ENCODE measurements at places on chromosomes 7 and 10.

- H3K4me3 ChIP-seq: peak overlapping the region; percentile 83
- no peaks in the 10 kb centered on the region for H3K36me3 ChIP-seq
These were observed 638 bp downstream of the IQCE start for GRCh38 chr7:2559283-2559950.

DNA sequence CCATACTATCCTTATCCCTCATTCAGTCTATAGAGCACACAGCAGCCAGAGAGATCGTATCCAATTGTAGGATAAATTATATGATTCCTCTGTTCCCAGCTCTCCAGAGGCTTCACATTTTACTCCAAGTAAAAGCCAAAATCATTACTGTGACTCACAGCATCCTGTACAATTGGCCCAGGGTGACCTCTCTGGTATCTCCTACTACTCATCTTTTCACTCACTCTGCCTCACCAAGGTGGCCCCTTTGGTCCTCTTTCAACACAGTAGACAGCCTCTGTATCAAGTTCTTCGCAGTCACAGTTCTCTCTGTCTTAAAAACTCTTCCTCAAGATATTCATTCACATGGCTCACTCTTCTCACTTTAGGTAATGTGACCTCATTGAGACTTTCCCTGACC lies 72.6 kb upstream of the LSM8 start:
- H3K4me3 ChIP-seq: no peak overlapping the region
- H3K27me3 ChIP-seq: no peaks in the 10 kb centered on the region
- H3K4me1 ChIP-seq: no peaks in the 10 kb centered on the region
- no peak overlapping the region for H3K27ac ChIP-seq
- no peaks in the 10 kb centered on the region for H3K36me3 ChIP-seq

DNA sequence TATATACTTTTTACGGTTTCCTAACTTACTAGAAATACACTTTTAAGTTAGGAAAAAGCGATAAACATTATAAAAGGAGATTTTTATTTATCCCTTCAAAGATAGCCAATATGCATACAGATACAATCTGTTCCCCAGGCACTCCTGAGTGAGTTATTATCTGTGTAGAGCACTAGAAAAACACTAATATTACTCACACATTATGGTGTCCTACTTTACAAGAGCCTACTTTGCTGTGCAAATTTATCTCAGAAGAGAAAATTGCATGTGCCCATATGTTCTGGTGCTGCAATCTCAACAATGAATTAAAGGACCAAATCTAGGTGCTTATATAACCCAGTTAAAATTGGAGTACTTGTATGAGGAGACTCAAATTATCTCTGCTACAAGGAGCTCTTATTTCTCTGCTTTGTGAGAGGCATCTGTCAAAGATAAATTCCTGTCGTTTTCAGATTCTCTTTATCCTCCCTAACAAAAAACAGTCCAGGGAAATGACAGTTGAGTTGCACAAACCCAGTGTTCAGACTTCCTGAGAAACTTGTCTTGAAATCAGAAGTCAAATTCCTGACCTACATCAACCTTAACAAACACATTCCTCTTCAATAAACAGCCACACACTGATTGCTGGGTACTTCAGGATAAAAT lies 28.9 kb downstream of the CPA1 start:
- H3K4me3 ChIP-seq: no peak overlapping the region
- DNase-seq: no peak
- no peaks in the 10 kb centered on the region for H3K4me1 ChIP-seq
- H3K27ac ChIP-seq: no peak overlapping the region

GRCh38 chr10:69218831-69219230 lies 1.3 kb upstream of the HKDC1 start:
- no peak for DNase-seq
- H3K4me1 ChIP-seq: peaks cover 66% of the 10 kb centered on the region
- H3K27ac ChIP-seq: no peak overlapping the region
- no peak overlapping the region for H3K4me3 ChIP-seq
- H3K27me3 ChIP-seq: no peaks in the 10 kb centered on the region

- H3K36me3 ChIP-seq: no peaks in the 10 kb centered on the region
- no peak for DNase-seq
- H3K4me1 ChIP-seq: peaks cover 7% of the 10 kb centered on the region
- H3K4me3 ChIP-seq: no peak overlapping the region
These were observed 54.0 kb downstream of the BRI3 start for GRCh38 chr7:98335411-98335977.

- DNase-seq: no peak
- H3K36me3 ChIP-seq: no peaks in the 10 kb centered on the region
- peaks cover 27% of the 10 kb centered on the region for H3K4me1 ChIP-seq
- H3K27ac ChIP-seq: no peak overlapping the region
These were observed 109.8 kb downstream of the GRID1 start for GRCh38 chr10:86256690-86257315.

DNA sequence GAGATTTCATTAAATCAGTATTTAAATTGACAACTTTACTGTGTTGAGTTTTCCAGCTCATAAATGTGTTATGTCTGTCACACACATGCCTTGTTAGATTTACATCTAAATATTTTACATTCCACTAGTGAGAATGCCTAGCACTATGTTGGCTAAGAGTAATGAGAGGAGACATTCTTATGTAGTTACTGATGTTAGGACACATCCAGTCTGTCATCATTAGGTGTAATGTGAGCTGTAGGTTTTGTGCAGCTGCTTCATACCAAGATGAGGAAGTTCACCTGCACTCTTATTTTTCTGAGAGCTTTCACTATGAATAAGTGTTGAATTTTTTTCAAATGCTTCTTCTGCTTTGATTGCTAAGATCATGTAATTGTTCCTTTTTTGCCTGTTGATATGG lies 218.0 kb upstream of the IGFBP3 start:
- H3K36me3 ChIP-seq: no peaks in the 10 kb centered on the region
- H3K4me1 ChIP-seq: no peaks in the 10 kb centered on the region
- no peak for DNase-seq
- no peak overlapping the region for H3K4me3 ChIP-seq
